Caudate nucleus (tissue), 63 donors: ENCODE measurements at places on chromosomes 2 and 18.

GRCh38 chr18:44884431-44884830, 203.7 kb downstream of the SETBP1 start:
- DNase-seq, result no peak

- no peak for DNase-seq
Measured at GRCh38 chr2:55418512-55419232, 984 bp downstream of the CCDC88A start.

GRCh38 chr18:47334966-47335365, 83.5 kb upstream of the SKOR2 start:
- no peak for DNase-seq

- DNase-seq, result no peak
Measured at GRCh38 chr18:3874125-3874524, 424.2 kb downstream of the TGIF1 start.

DNA sequence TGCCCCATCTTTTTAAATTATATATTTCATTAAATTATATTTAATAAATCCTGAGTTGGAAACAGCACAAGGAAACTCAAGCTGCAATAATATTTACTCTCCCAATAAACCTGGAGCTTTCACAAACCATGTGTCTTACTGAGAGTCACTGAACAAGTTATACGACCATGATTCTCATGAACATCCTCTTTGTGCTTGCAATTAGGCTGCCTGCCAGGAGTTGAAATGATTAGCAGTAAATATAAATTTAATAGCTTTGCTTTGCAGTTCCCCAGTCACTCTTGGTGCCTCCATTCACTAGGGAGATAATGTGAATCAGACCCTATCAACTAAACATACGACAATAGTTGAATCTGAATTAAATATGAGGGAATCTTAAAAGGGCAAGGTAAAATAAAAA, 905.1 kb downstream of the NRXN1 start:
- DNase-seq, result no peak

DNA sequence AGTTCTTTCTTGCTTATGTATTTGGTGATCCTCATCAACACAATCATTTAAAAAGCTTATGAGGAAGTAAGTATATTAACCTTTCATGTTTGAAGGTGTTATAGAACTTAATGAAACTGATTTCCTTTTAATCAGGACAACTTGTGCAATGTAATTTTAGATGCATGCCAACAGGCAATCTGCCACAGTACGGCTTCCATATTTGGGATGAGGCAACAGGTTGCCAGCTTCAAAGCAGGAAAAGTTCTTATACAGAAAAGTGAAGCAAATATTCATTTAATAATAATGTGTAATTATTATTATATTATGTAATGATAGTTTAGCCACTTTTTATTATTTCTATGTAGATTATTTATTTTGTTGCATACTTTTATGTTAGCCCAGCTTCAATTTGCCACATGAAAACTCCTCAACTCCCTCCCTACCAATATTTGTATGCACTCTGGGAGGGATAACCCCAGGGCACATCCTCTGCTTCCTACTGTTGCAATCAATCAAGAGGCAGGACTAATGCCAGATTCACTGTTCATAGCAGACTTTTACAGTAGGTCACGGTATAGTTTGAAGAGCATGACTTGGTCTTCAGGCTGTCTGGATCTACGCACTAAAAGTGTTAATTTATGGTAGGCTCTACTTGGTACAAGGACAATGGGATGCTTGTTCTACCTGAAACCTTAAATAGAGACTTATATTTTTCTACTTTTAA, 277.2 kb downstream of the AGPS start:
- no peak for DNase-seq

DNA sequence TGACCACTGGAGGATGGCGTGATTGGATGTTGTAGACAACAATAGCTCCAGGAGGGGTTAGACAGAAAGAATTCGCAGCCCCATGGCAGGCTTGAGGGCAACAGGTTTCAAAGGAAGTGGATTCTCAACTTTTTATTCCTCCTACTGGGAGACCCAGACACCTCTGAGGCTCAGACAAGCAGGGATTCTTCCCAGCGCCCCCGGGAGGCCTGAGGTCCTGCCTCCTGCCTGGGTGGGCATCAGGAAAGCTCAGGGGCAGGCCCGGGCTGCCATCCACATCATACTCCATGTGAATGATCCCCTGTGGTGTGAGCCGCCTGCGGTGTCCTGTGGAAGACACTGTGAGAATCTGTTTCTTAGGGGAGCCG, 203.5 kb downstream of the CYP26B1 start:
- no peak for DNase-seq

GRCh38 chr2:126219081-126219480, 436.9 kb upstream of the GYPC start:
- DNase-seq, result no peak

GRCh38 chr18:10061566-10062140, 147.8 kb downstream of the VAPA start:
- no peak for DNase-seq

GRCh38 chr18:59509481-59510442, 150.7 kb upstream of the LMAN1 start:
- DNase-seq, result no peak

- no peak for DNase-seq
Measured at GRCh38 chr2:143548032-143548431, 418.8 kb downstream of the ARHGAP15 start.

DNA sequence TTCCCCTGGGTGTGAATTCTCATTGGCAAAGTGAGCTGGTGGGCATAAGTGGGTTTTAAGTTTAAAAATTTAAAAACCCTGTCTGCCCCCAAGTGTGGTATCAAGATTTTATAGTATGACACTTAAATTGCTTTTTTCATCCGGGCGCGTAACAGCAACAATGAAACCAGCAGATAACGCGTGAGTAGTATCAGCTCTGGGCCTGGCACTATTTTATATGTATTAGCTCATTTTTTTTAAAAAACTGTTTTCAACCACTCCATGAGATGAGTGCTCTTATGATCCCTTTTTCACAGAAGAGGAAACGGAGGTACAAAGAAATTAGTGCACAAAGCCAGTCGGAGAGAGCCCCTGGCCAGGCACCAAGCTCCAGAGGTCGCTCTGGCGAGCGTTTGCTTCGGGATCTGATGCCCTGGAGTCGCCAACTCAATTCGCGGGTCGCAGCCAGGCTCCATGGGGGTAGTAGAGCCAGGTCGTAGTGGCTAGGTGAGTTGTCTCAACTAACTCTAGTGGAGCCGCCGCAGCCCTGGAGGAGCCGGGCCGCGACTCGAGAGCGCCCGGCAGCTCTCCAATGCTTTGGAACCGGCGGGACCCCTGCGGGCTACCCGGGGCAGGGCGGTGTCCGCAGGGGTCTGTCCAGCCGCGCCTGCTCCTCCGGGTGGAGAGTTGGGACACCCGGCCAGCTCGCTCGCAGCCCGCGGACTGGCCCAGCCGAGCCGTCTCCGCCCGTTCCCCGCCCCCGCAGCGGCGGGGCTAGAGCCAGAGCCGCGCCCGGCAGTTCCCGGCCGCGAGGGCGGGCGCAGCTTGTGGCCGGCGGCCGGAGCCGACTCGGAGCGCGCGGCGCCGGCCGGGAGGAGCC, at the start of gene IL1R1:
TSS of gene IL1R1 (plus strand) at position 777 of the 859 bp plus-strand sequence. CDS start 14,979 bp downstream, outside the sequence.
- DNase-seq, result no peak

DNA sequence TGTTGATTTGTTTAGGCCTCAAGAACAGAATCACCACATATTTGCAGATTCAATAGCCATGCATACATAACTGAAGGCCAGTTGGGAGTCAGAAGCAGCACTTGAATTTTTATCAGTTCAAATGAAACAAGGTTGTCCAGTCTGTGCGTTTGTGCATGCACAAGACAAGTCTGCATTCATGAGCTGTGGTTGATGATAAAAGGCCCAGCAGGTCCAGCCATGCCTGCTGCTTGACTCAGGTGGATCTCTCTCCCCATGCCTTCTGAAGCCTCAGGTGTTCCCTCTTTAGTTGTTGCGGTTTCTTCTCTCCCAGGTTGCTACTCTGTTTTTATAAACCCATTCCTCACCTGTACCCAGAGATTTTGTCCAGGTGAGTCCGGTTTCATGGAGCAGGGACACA, 124.5 kb downstream of the CCDC102B start:
- no peak for DNase-seq

- DNase-seq, result no peak
Measured at GRCh38 chr2:30371772-30372373, 75.2 kb upstream of the LCLAT1 start.

DNA sequence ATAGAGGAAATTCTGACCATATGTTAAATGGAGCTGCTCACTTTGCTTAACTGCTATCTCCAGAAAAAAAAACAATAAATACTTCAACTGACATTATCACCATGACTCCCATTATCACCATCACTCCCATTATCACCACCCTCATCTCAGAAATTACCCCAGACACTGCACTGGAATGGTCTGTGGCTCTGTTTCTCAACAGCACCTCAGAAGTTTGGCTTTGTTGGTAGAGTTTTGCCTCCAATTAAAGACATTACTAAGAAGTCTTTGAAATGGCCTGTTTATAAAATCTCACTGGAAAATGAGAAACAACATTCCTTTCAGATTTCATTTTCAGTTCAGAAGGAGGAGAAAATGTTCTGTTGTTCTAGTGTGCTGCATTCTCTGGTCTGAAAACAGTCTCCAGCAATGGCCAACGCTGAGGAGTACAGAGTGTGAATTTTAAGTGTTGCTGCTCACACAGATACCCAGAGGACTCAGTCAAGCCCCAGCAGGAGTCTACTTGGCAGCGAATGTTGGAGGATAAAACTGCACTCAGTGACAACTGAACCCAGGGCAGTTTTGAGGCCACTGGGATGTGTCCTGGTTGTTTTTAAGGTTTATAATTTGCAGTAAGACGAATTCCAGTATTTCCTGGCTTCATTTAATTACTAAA, 364.5 kb upstream of the CDH2 start:
- DNase-seq, result no peak

DNA sequence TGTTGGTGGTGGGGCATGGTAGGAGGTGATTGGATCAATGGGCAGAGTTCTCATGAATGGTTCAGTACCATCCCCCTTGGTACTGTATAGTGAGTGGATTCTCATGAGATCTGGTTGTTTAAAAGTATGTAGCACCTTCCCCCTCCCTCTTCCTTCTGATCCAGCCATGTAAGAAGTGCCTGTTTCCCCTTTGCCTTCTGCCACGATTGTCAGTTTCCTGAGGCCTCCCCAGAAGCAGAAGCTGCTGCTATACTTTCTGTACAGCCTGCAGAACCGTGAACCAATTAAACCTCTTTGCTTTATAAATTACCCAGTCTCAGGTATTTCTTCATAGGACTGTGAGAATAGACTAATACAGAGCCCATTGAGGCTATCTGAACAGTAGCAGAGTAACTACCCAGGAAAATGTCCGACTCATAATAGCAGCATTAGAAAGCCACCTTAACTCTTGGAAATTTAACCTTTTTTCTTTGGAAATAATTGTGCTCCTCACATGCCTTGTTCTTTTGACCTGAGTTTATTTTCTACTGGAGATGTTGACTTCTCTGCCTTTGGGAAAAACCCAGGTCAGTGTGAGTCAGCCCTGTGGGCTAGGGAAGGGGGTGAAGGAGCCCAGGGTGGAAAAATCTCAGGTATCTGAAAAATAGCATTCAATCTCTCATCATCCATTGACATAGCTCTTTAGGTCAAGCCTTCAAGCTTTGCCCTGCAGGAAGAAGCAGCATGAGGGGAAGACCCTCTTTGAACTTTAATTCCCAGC, 18.1 kb downstream of the CYP1B1 start:
- no peak for DNase-seq

DNA sequence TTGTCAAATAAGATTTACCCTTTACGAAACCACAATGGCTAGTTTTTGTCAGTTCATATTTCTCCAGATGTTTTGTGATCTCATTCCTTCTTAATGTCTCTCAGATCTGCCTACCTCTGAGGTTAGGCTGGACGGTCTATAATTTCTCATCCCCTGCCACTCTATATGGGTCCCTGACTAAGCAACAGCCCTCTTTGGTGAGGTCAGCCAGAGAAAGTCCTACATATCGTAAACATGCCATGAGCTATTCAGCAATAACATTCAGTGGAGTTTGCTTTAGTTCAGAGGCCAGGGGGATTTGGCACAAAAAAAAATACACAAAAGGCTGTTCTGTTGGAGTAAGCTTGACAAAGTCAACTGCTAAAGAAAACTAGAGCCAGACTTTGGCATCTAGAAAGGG, 192.1 kb upstream of the NCKAP5 start:
- no peak for DNase-seq

DNA sequence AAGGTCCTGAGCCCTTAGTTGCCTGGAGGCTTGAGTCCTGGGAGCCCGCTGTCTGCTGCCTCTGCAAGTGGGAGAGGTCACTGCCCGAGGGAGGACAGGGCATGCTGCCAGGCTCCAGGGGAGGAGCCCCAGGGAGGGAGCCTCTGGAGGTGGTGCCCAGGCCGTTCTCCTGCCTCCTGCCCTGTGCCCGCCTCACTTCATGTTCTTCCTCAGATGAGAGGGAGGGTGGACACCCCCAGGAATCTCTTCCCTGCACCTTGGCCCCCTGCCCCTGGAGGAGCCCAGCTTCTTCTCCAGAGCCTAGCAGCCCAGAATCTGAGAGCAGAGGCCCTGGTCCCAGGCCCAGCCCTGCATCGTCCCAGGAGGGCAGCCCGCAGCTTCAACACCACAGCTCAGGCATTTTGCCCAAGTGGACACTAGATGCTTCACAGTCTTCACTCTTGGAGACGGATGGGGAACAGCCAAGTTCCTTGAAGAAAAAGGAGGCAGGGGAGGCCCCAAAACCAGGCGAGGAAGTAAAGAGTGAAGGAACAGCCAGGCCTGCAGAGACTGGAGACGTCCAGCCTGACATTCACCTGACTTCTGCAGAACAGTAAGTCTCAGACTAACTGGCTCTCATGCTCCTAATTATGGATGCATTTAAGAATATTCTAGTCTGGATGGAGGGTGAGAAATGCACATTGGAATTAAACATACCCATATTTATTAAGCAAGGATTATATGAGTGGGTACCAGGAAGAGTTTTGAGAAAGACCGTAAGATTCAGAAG, 12.1 kb downstream of the PSD4 start:
- no peak for DNase-seq

- no peak for DNase-seq
Measured at GRCh38 chr2:64086347-64087082, 57.7 kb downstream of the PELI1 start.

GRCh38 chr18:52829876-52830405, 489.9 kb downstream of the DCC start:
- DNase-seq, result no peak

DNA sequence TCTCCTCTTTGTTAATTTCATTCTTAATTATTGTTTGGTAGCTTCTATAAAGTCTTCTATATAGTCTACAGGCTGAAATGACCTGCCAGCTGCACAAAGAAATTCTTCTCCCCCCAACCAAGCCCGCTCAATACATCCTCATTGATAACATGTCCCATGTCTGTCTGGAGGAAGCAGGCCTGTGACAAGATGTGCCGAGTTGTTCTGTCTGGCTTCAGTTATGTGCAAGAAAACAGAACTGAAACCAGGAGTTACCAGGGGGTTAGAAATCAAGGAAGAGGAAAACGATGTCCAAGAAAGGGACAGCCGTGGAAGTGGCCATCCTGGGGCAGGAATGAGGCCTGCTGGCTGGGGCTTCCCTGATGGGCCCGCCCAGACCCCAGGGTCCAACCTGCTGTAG, 57.6 kb downstream of the MTCL1 start:
- no peak for DNase-seq

GRCh38 chr18:12041561-12041960, 52.1 kb upstream of the ANKRD62 start:
- no peak for DNase-seq
